ENCODE measurements at places on chromosomes 16 and 17.

DNA sequence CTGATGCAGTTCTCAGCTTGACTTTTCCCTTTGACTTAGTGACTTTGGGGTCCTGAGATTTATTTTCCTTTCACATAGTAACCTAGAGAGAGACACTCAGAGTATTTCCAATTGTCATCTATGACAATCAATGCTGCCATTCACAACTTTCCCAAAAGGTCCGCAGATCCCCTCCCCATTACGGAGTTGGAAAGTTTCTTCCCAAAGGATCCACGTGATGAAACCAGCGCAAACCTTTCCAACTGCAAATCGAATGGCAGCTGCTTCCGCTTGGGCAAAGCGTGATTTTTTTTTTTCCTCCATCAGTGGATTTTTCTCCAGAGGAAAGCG, 538 bp upstream of the FCSK start:
- DNase-seq: no peak

- peak; percentile 80 for DNase-seq
Measured at GRCh38 chr17:1783834-1784611, 22.2 kb downstream of the SERPINF1 start.

DNA sequence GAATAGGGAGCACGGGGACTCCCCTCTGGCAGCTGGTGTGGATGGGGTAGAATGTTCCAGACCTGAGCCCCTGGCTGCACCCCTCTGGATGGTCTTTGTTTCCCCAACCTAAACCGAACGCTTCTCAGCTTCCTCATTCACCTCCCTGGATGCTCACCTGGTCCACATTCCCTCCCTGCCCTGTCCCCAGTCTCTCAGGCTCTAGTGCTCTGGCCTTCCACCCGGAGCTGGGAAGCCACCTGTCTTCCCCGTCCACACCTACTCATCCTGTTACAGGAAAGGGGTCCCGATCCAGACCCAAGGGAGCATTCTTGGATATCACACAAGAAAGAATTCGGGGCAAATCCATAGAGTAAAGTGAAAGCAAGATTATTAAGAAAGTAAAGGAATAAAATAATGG, 73.5 kb downstream of the CYLD start:
- no peak for DNase-seq

- DNase-seq: no peak
Measured at GRCh38 chr17:29905086-29905878, 24.7 kb downstream of the SSH2 start.

DNA sequence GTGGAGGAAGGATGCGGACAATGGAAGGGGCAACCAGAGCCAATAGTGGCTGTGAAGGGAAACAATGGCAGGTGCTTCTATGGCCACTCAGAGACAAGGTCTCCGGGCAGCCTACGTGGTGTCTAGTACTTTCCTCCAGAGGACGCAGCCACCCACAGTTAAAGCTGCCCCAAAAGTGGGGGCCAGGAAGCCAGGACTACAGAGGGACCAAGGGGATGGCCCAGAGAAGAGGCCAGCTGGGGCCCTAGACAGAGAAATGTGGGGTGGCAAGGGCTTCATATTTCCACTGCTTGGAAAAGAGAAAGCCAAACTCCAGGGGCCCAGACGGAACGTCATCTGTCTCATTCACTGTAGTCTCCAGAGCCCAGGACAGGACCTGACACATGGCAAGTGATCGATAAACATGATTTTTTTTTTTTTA, 837 bp upstream of the PER1 start:
- no peak for DNase-seq

GRCh38 chr17:81911277-81911961, at the start of gene PCYT2:
TSS of gene PCYT2 (minus strand) at chr17:81911399. CDS start at chr17:81911355, 44 bp downstream.
- DNase-seq: peak; percentile 99

All from hepatic stellate cell (primary cell).